Daoy (cell line): ENCODE measurements at places on chromosomes 2 and 18.

- DNase-seq: peak; percentile 42
These were observed 88.2 kb downstream of the SCG2 start for GRCh38 chr2:223513771-223514455.

DNA sequence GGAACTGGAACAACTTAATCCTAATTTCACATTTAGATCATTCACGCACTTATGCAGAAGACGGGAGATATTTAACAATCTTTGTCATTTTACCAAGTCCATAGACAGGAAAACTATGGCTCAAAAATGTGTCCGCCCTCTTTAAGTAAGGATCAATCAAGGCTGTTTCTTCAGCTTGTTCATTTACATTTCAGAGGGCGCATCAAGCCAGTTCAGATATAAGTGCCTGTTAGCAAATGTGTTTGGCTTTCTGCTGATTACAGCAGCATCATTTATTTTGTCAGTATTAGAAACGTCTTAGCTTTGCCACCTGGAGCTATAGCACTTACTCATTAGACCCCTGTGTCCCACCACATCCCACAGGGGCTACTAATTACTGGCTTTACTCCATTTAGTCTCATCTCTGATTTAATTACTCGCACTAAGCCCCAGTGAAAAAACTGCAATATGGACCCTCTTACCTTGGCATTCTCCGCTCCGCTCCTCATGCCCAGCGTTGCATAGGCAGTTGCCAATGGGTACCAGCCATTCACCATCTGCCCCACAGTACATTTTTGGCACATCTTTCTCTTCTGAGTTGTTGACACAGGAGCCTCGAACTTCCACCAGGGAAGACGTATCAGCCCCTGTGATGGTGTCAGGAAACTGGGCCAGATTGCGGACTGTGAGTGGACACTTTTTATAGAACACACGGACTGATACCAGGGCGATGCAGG lies 8.7 kb downstream of the EPHA4 start:
- DNase-seq: no peak

DNA sequence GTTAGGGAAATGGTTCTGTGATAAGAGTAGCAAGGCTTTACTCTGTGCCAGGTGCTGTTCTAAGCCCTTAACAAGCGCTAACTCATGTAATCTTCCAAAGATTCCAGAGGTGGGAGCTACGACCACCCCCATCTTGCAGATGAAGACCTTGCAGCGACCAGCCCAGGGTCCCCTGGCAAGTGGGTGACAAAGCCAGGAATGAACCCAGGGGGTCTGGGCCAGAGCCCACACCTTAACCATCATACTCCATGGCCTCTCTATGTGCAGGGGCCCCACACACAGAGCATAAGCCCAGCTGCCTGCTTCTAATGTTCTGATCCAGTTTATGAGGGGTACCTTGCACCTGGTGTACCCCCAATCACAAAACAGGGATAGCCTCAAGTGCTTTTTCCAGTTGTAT lies 105.3 kb downstream of the ZBTB7C start:
- DNase-seq: no peak

DNA sequence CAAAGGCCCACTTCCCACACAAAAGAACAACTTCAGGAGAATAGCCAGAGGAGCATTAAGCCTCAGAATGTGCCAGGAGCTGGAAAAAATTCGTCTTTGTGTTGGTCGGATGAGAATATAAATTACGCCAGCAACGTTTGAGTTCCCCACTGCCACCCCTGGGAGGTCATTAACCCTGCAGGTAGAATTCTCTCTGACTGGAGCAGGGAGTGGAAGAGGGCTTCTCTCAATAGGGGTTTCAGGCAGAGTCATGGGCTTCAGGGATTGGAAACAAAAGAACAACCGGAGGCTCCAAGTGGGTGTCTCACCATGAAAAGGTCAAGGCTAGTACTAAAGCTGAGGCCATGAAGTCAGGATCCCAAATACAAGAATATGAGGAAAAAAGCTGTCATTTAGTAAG lies 69.0 kb upstream of the DDX18 start:
- DNase-seq: no peak

- DNase-seq: no peak
These were observed 31.8 kb downstream of the SP100 start for GRCh38 chr2:230447455-230448451.

GRCh38 chr2:30652271-30652915 lies 154.9 kb downstream of the CAPN13 start:
- DNase-seq: no peak

GRCh38 chr2:236919209-236919608 lies 166.5 kb upstream of the COPS8 start:
- peak; percentile 37 for DNase-seq

- DNase-seq: no peak
These were observed 55.7 kb downstream of the KCNG2 start for GRCh38 chr18:79853303-79853992.

- no peak for DNase-seq
These were observed 13.7 kb downstream of the C1QL2 start for GRCh38 chr2:119144806-119145205.

GRCh38 chr2:189074506-189074905 lies 100.3 kb downstream of the COL3A1 start:
- DNase-seq: no peak

DNA sequence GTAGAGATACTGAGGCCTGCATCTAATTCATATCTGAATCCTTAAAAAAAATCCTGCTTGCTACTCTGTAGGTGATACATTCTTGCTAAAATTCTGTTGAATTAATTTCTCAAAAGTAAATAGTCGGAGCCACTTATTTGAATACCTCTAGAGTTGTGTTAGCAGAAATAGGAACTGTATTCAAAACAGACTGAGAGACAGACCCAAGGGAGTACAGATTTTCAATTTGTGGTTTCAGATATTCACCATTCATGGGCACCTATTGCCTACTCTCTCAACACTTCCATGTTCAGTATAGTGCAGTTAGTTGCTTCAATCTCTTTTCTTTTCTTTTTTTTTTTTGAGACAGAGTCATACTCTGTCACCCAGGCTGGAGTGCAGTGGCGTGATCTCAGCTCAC lies 46.6 kb upstream of the CTLA4 start:
- DNase-seq: no peak

GRCh38 chr2:172861098-172861497 lies 125.5 kb downstream of the RAPGEF4 start:
- no peak for DNase-seq

- no peak for DNase-seq
These were observed 25.7 kb upstream of the B3GNT7 start for GRCh38 chr2:231369580-231370428.

GRCh38 chr2:231884438-231885140 lies 41.6 kb downstream of the NPPC start:
- DNase-seq: no peak

GRCh38 chr18:69840445-69840844 lies 107.2 kb downstream of the CD226 start:
- peak; percentile 33 for DNase-seq

GRCh38 chr2:167750675-167751074 lies 496.7 kb downstream of the STK39 start:
- DNase-seq: no peak

DNA sequence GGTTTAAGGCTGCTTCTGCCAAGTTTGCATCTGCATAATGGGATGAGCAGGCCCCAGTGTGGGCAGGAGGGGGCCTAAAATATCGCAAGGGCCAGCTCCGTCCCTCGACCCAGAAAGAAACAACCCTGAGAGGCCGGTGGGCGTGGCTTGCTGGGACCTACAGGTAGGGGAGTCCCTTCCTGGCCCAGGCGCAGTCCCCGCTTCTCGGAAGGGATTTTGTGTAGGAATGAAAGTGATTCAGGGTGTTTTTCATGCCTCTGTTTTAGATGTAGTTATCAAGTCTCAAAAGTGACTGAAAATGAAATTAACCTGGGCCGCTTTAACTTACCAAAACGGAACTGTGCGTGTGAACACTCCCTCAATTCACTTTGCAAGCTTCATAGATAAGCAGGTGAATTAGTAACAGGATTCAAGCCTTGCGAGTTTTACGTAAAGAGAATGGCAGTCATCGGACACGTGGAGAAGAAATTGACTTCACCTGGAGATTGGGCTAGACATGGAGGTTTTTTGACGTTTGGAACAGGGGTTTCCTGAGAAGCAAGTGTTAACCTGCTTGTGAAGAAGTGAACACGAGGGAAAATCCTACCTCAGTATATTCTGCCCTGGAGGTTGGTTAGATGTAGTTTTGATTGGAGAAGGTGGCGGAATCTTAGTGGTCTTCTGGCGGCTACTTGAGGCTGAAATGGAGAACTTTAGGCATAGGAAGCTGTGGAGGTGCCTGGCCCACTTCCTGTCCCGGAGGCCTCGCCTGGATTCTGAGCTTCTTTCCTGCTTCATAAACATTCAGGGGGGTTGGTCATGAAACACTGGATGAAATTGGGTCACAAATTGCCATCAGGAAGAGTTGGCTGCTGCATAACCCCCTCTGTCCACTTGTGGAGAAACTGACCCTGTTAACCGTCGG lies 1.7 kb downstream of the NCK2 start:
- no peak for DNase-seq

- DNase-seq: no peak
These were observed 54.9 kb upstream of the CDCA7 start for GRCh38 chr2:173299764-173300163.

- no peak for DNase-seq
These were observed 391.8 kb upstream of the CRIM1 start for GRCh38 chr2:35963824-35964223.

GRCh38 chr2:185161701-185162100 lies 563.4 kb downstream of the ZNF804A start:
- DNase-seq: no peak

DNA sequence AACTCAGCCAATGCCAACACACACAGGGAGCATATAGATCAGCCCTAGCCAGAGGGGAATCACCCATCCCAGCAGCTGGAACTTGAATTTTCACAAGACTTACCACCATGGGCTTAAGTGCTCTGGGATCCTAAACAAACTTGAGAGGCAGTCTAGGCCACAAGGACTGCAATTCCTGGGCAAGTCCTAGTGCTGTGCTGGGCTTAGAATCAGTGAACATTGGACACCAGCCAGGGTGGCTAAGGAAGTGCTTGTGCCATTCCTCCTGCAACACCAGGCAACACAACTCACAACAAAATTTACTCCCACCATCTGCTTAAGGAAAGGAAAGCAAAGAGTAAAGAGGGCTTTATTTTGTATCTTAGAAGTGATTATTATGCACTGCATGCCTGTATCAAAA lies 38.9 kb downstream of the SRD5A2 start:
- DNase-seq: no peak

- no peak for DNase-seq
These were observed 103.8 kb downstream of the GREB1L start for GRCh38 chr18:21345840-21346239.

DNA sequence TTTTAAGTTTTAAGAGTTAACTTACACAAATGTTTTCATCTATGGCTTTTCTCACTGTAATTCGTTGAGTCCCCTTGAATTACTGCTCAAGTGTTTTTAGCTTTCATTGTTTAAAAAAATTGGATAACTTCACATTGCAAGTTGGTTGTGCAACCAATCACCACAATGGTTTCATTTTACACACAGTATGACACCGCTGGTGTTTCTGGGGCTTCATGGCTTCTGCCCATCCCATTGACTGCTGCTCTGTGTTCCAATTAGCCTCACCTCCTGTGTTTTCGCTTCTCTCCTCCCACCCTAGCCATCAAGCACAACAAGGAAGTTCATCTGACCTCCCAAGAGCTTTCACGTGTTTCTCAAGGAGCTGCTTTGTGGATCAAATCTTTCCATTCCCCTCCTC lies 199.1 kb upstream of the CHAC2 start:
- DNase-seq: peak; percentile 8

- no peak for DNase-seq
These were observed 73.7 kb upstream of the TGFA start for GRCh38 chr2:70627211-70627898.

GRCh38 chr2:161031511-161031910 lies 128.7 kb upstream of the TANK start:
- no peak for DNase-seq
